Stimulated activated CD8-positive, alpha-beta memory T cell treated with anti-CD3 and anti-CD28 coated beads, Interleukin-4, amount 100 ng/mL, for 1 hour (primary cell): ENCODE measurements at places on chromosomes 3 and 15.

- no peak for DNase-seq
Measured at GRCh38 chr3:56468184-56469106, at the start of gene ERC2. Gene ERC2, minus strand, starts transcription at chr3:56468467.

- no peak for DNase-seq
Measured at GRCh38 chr15:69727121-69727924, 274.7 kb downstream of the RPLP1 start.

DNA sequence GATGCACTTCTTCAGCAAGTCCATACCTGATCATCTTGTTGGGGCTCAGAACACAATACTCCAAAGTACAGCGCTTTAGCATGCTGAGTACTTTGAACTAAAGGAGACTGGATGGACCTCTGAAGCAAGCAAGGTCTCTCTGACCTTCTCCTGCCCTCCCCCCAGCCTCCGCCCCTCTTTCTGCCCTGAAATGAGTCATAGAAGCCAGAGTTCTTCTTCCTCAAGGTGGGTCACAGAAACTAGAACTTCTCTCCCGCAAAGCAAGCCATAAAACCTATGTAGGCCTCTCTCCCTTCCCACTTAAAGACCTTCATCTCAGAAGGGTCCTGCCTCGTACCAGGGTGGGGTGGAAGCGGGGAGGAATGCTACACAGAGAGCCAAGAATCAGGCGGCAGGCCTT, 230.5 kb upstream of the PROK2 start:
- no peak for DNase-seq

GRCh38 chr3:177646749-177647148, 449.5 kb upstream of the TBL1XR1 start:
- DNase-seq: no peak

DNA sequence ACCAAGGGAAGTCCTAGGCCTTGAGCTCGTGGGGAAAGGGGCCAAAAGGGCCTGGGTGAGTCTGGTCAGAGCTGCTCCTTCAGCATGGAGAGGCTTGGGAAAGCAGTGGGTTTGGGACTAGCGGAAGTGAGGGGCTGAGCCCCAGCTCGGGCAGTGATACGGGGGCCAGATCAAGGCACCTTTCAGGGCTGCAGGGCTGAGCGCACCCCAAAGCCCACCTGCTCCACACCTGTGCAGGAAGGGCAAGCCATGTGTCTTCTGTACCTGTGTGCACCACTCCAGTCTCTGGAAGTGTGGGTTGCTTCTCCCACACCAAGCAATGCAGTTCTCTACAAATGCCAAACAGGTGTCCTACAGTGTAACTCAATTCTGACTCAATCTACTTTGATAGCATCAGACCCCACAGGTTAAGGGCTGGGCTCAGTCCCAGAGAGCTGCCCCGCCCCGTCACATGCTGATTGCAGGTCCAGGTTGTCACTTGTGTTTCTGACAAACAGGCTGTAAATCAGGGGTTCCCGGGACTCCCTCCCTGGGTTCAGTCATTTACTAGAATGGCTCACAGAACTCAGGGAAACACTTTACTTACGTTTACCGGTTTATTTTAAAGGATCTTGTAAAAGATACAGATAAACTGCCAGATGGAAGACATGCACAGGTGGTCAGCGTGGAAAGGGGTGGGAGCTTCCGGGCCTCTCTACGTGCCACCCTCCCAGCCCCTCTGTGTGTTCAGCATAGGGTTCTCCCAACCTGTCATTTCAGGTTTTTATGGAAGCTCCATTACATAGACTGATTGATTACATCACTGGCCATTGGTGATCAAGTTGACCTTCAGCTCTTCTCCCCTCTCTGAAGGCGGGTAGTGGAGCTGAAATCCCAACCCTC, 28.8 kb upstream of the KLF13 start:
- DNase-seq: no peak
